Cerebellar nuclear complex (tissue), 1 donor: ENCODE measurements at places on chromosomes 5 and 9.

- no peak for DNase-seq
Measured at GRCh38 chr5:151685749-151686673, 704 bp downstream of the SPARC start.

DNA sequence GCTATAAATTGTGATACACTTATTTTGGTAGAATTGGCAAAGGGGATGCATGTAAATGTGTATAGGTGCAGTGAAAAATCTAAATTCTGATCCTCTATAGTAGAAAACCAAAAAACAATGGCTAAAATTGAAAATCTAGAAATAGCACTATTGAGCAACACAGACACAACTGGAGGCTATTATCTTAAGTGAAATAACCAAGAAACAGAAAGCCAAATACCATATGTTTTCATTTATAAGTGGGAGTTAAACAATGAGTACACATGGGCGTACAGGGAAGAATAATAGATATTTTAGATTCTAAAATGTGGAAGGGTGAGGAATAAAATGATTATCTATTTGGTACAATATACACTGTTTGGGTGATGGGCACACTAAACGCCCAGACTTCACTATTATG is 183.2 kb upstream of the TUSC1 start:
- DNase-seq: no peak

DNA sequence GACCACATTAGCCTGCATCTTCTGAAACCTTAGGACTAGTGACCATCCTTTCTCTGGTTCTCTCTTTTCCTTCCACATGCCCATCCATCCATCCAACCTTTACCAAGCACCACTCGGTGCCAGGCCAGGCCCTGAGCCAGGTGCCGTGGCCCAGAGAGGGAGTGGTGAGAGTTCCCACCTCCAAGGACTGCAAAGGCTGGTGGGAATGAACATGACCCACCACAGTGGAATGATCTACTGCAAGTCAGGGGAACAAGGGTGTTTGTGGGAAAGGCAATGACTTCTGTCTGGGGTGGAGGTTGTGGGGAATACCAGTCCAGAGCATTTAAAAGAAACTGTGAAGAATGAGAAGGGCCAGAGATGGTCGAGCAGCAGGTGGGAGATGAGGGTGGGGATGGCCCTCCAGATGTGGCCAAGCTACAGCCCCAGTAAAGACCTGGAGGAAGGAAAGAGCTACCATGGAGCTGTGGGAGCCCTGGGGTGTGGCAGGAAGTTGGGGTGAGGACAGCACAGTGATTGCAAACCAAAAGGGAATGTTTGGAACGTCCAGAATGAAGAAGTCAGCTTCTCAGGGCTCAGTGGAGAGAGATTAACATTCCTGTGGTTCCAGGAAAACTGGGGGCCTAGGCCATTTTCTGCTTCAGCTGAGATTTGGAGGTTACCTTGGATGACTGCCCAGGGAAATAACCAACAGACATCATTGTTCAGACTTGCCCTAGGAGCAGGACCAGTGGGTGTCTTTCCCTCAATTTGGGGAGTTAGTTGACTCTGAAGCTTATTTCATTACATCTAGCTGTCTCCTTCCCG is 30.7 kb upstream of the CORO2A start:
- DNase-seq: no peak

DNA sequence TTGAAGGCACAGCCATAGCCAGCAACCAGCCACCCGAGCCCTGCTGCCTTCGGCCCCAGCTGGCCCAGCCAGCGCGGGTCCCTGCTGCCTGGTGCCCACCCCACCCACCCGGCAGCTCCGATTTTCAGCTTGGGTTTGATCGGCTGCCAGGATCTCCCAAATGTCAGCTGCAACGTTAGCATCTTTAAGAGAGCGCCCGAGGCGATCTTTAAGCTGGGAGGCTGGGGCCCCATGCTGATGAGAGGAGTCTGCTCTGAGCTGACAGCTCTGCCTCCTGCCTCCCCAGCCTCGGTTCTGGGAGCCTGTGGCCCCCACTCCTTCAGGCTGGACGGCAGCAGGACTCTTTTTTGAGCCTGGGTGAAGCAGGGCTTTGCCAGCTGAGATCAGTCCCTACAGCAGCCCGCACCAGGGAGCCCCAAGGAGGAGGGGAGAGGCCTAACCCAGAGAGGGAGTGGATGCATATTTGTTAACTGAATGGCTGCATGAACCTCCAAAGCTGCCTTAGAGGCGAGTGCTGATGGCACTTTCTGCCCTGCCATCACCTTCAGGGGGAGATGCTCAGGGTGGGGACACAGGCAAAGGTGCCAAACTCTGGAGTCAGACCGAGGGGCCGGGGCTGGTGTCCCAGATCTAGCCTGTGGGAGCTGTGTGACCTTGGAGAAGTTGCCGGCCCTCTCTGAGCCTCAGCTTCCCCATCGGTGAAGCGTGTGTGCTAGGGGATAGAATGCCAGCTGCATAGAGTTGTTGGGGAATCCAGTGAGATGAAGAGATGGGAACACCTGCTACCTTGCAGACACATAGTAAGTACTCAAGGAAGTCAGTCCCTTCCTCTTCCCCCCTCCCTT is 165.5 kb downstream of the C9orf50 start:
- DNase-seq: no peak

- no peak for DNase-seq
Measured at GRCh38 chr5:9670371-9670770, 40.2 kb upstream of the TAS2R1 start.
